ENCODE measurements at places on chromosomes 2 and 18.

GRCh38 chr18:36459203-36459602 lies 161.7 kb downstream of the FHOD3 start:
- no peak for DNase-seq

DNA sequence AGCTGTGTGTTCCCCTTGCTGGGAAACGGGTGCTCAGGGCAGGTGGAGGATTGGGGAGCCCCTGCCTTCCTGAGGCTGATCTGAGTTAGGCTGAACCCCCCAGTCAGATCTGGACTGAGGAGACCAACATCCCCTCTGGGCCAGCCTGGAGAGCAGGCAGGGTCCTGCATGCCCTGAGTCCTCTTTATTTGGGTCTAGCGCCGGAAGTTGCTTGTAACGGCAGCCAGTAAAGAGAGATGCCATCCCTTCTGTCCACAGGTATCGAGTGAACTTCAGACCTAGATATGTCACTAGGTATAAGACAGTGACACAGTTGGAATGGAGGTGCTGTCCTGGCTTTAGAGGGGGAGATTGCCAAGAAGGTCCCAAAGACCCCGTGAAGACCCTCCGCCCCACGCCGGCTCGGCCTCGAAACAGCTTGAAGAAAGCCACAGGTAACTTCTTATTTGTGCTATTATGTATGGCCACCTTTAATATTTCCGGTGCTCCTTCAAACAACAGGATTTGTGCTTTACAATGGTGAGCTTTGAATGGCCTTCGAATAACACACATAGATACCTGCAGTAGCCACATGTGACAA lies 38.0 kb downstream of the EMILIN2 start:
- DNase-seq, result no peak

DNA sequence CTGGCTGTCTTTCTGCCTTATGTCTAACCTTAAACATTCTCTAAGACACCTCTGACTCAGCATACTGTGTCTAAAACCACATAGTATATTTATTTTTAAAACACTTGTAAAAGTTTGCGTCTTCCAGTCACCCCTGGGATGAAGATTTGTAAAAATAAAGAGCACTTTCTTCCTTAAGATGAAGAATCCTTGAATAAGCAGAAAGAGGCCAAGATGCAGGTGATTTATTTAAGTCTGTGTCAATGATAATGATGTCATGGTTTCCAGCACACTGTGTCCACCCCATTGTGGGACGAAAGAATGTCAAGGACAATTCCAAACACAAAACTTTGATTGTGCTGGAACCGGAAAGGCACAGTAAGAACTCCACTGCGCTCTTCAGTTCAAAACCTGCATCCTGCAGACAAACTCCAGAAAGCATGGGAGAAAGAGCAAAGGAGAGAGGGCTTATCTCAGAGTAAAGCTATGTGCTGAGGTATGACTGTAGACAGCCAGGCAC lies 92.9 kb downstream of the ZEB2 start:
- DNase-seq, result no peak

DNA sequence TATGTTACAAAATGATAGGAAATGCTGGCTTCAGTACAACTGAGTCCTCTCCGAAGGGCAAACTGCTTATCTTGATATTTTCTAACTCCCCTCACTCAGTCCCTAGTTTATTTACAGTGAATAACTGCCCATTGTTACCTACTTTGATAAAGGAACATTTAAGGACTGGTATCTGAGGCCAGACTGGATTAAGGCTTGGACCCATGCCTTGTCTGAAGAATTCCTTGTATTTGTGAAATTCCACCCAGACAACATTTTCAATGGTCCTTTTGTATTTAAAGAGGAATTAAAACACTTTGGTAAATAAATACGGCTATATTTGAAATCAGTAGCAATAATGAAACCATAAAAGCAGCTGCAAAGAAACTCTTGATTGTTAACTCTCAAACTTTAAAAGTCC lies 58.3 kb downstream of the PELI1 start:
- DNase-seq, result no peak

DNA sequence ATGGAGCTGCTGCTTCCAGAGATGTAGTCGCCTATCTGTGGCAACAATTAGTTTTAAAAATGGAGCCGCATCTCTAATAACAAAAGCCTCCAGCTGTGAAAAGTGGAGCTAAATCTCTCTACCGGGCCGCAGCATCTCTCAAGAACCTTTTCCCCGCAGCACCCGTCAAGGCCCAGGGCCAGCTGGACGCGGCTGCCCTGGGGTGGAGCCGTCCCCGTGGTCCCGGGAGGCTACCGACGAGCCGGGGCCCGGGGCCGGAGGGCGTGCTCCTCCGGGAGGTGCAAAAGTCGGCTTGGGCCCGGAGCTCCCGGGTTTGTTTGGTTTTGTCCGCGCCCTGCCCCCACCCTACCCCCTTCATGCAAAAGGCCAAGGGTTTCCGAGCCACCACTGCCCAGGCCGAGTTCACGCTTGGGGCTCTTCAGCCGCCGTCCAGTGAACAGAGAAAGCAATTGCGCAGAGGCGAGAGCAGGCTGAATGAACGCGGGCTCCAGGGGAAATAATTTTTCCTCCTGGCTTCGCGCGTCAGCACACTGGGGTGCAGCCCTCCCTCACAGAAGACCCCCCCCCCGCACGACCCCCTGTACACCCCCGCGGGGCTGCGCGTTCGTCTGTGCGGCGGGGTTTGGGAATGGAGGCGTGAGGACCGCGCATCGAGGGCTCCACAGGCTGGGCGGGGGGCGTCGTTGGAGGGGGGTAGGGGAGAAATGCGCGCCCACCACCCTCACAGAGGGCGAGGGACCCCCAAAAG lies 557 bp upstream of the GREB1L start:
- peak; percentile 22 for DNase-seq

GRCh38 chr18:55256226-55256928 lies 297.1 kb upstream of the CCDC68 start:
- no peak for DNase-seq

GRCh38 chr18:41618147-41618546 lies 336.9 kb upstream of the PIK3C3 start:
- DNase-seq, result no peak

- no peak for DNase-seq
Measured at GRCh38 chr2:224948859-224949258, 93.4 kb downstream of the DOCK10 start.

GRCh38 chr2:186220409-186220808 lies 265.7 kb upstream of the ZC3H15 start:
- no peak for DNase-seq

- DNase-seq, result no peak
Measured at GRCh38 chr2:128166746-128167353, 75.8 kb downstream of the UGGT1 start.

GRCh38 chr18:9884532-9885140 lies 1.1 kb upstream of the TXNDC2 start:
- DNase-seq, result no peak

DNA sequence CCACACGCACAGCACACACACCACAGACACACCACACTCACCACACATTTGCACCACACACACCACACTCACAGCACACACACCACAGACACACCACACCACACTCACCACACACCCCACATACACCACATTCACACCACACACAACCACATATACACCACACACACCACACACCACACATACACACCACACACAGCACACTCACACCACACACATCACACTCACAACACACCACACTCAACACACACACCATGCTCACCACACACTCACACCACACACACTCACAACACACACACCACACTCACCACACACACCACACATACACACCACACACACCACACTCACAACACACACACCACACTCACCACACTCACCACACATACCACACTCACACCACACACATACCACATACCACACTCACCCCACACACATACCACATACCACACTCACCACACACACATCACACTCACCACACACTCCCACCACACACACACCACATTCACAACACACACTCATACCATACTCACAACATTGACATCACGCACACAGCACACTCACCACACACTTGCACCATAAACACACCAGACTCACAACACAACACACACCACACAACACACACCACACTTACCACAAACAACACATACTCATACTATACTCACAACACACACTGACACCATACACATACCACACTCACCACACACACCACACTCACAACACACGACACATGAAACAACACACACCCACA lies 60.0 kb downstream of the SDC1 start:
- DNase-seq, result no peak

- DNase-seq, result no peak
Measured at GRCh38 chr2:25372405-25373268, 30.9 kb upstream of the DNMT3A start.

- no peak for DNase-seq
Measured at GRCh38 chr18:31619291-31619690, 27.6 kb downstream of the TTR start.

GRCh38 chr2:85174943-85175342 lies 41.8 kb downstream of the TCF7L1 start:
- no peak for DNase-seq

GRCh38 chr2:122193622-122194021 lies 438.2 kb downstream of the TSN start:
- no peak for DNase-seq

GRCh38 chr2:105626966-105627340 lies 117.8 kb upstream of the NCK2 start:
- DNase-seq, result no peak

GRCh38 chr2:190325588-190325987 lies 6.0 kb upstream of the HIBCH start:
- DNase-seq, result no peak

GRCh38 chr2:96509114-96509846 lies 4.1 kb upstream of the NEURL3 start:
- DNase-seq, result peak; percentile 95

DNA sequence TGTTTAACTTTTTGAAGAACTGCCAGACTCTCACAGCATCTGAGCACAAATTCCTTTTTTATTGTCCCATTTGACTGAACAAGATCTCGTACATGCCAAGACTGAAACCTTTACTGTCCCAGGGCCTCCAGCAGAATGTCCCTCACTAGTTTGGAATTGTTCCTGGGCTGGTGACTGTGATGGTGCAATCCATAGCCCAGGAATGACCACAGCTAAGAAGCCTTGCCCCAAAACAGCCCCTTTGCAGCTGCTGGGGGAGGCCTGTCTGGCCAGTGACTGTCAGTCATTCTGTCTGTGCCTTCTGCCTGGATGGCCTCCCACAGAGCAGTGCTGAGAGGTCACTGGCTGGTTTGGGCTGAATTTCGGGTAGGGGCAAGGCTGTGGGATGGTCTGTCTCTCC lies 184.5 kb upstream of the MSH6 start:
- DNase-seq, result no peak

GRCh38 chr2:181456660-181457120 lies 496 bp upstream of the ITGA4 start:
- no peak for DNase-seq
